ENCODE measurements at places on chromosomes 5 and 9.

GRCh38 chr5:119420169-119420568 is 32.1 kb upstream of the HSD17B4 start:
- DNase-seq, result peak; percentile 79

GRCh38 chr5:50666261-50667022 is at the start of gene PARP8:
Gene PARP8 (plus strand): TSS chr5:50666637. CDS start chr5:50667096, 459 bp downstream.
- DNase-seq, result peak; percentile 69

DNA sequence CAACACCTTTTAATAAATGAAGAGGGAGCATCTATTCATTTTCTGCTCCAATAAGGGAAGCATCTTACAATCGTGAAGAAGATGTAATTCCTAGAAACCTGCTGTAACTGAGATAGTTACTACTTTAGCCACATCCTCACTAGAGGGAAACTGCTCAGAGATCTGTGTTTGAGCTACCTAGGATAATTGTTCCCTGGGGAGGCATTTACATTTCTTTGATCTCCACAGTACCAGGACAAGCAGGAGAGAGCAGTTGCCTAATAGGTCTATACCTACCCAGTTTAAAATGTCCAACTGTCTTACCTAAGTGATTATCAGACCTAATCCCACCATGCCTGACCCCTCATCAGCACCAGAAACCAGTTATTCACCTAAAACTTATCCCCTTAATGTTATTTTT is 196.9 kb downstream of the TUSC1 start:
- DNase-seq, result no peak

DNA sequence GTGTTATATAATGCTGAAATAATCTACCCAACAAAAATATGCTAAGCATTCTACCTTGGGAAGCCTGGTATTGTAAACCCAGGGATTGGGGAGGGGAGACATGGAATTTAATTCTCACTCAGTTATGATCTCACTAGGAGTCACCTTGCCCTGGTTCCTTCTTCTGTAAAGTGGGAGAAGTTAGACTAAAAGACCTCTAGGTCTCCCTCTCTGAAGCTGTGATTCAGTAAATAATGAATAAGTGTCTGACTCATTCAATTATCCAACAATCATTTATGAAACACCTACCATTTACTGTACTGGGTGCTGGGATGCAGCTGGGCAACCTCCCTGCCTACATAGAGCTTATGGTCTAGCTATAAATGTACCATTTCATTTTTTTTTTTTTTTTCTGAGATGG is 20.2 kb upstream of the SPARC start:
- no peak for DNase-seq

- DNase-seq, result no peak
Observed at GRCh38 chr5:103434057-103434456, 128.5 kb downstream of the NUDT12 start.

DNA sequence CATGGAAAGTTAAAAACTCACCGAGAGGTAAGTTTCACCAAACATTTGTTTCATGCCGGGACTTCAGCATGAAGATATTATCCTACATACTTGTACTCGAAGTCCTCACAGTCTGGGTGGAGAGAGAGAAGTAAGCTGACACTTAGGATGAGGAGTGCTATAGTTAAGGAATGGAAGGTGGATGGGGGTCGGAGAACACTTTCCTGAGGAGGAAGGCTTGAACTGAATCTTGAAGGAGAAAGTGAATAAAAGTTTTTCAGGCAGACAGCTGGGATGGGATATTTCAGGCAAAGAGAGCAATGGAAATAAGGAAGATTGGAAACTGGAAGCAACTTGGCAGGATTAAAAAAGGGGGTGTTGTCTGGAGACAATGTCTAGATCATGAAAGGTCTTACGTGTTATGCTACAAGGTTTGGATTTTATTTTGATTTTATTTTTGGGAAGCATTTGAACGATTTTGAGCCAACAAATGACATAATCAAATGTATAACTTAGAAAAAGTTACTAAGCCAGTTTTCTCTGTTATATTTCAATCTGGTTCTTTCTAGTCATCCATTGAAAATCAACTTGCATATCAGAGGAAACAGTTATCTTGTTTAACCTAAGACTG is 167.1 kb downstream of the PAM start:
- no peak for DNase-seq

- no peak for DNase-seq
Observed at GRCh38 chr5:151196556-151197290, 27.2 kb downstream of the CCDC69 start.

- no peak for DNase-seq
Observed at GRCh38 chr9:107778661-107779060, 289.1 kb upstream of the KLF4 start.

Measured in KBM-7 (cell line).